Activated T-cell treated with anti-CD3 and anti-CD28 coated beads, Interleukin-2, amount 50 U/mL, for 72 hours (primary cell): ENCODE measurements at places on chromosomes 6 and 20. TPM values are rescaled to one million over a fixed set of nuclear protein-coding genes. Genes with fewer than 3 reads are reported as not detected.

The HNF4A gene
- not detected for total RNA-seq

- H3K27me3 ChIP-seq, result no peaks in the 10 kb centered on the region
- no peak for DNase-seq
- no peaks in the 10 kb centered on the region for H3K36me3 ChIP-seq
- H3K27ac ChIP-seq, result no peak overlapping the region
- H3K4me3 ChIP-seq, result no peak overlapping the region
- H3K4me1 ChIP-seq, result peaks cover 25% of the 10 kb centered on the region
These were observed 9.5 kb downstream of the SLC29A1 start for GRCh38 chr6:44232676-44233566.

GRCh38 chr6:153309651-153310050, 178.6 kb upstream of the RGS17 start:
- no peaks in the 10 kb centered on the region for H3K36me3 ChIP-seq
- no peaks in the 10 kb centered on the region for H3K4me1 ChIP-seq
- H3K27me3 ChIP-seq, result no peaks in the 10 kb centered on the region
- DNase-seq, result no peak

- peaks cover 7% of the 10 kb centered on the region for H3K36me3 ChIP-seq
- H3K27me3 ChIP-seq, result no peaks in the 10 kb centered on the region
- DNase-seq, result no peak
- no peak overlapping the region for H3K27ac ChIP-seq
These were observed 31.1 kb downstream of the NCOA7 start for GRCh38 chr6:125821825-125822281.

DNA sequence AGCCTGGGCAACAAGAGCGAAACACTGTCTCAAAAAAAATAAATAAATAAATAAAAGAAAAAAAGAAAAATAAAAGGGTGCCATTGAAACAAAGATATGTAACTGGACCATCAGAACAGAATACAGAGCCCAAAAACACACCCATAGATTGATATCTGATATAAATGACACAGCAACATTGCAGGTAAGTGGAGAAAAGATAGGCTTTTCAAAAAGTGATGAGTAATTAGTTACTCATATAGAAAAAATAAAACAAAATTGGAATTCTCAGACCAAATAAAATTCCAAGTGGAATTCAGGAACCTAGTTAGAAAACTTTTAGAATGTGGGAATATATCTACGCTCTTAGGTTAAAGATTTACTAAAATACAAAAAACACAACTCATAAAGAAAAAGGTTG, 60.6 kb upstream of the CHD6 start:
- DNase-seq, result no peak
- H3K36me3 ChIP-seq, result no peaks in the 10 kb centered on the region
- H3K4me1 ChIP-seq, result no peaks in the 10 kb centered on the region
- H3K4me3 ChIP-seq, result no peak overlapping the region
- no peak overlapping the region for H3K27ac ChIP-seq
- H3K27me3 ChIP-seq, result no peaks in the 10 kb centered on the region

DNA sequence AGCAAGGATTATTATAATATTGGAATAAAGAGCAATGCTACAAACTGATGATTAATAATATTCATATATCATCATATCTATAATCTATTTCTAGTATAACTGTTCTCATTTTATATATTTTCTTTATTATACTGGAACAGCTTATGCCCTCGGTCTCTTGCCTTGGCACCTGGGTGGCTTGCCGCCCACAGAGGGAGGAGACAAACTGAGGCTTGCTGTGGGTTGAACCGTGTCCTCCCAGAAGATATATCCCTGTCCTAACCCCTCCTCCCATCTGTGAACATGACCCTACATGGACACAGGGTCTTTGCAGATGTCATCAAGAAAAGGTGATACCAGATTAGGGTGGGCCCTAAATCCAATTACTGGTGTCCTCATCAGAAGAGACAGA, 4.7 kb downstream of the RNASET2 start:
- no peak for DNase-seq
- H3K27me3 ChIP-seq, result no peaks in the 10 kb centered on the region
- peak overlapping the region; percentile 93 for H3K4me3 ChIP-seq
- peak overlapping the region; percentile 87 for H3K27ac ChIP-seq
- peaks cover 66% of the 10 kb centered on the region for H3K4me1 ChIP-seq

DNA sequence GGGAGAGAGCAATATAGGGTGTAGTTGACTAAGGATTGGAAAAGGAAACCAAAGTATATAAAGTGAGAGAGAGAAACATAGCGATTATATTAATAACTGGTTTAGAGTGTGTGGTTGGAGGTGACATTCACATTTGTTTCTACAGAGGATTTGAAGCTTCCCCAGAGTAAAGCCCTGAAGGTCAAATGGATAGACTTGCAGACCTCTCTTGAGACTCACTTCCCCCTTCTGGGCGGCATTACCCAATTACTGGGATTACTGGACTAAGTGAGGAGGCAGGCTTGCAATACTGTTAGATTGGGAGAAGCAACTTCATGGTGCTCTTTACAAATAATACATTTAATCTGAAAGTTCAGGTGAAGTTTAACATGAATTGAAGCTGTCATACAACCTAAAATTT, 10.7 kb downstream of the FIG4 start:
- no peaks in the 10 kb centered on the region for H3K36me3 ChIP-seq
- DNase-seq, result no peak
- peaks cover 11% of the 10 kb centered on the region for H3K4me1 ChIP-seq
- H3K27me3 ChIP-seq, result no peaks in the 10 kb centered on the region

GRCh38 chr20:33169176-33169794, 1.3 kb downstream of the BPIFA2 start:
- H3K27me3 ChIP-seq, result peaks cover 9% of the 10 kb centered on the region
- no peak overlapping the region for H3K4me3 ChIP-seq
- peaks cover 3% of the 10 kb centered on the region for H3K36me3 ChIP-seq
- no peak overlapping the region for H3K27ac ChIP-seq
- DNase-seq, result peak; percentile 8

DNA sequence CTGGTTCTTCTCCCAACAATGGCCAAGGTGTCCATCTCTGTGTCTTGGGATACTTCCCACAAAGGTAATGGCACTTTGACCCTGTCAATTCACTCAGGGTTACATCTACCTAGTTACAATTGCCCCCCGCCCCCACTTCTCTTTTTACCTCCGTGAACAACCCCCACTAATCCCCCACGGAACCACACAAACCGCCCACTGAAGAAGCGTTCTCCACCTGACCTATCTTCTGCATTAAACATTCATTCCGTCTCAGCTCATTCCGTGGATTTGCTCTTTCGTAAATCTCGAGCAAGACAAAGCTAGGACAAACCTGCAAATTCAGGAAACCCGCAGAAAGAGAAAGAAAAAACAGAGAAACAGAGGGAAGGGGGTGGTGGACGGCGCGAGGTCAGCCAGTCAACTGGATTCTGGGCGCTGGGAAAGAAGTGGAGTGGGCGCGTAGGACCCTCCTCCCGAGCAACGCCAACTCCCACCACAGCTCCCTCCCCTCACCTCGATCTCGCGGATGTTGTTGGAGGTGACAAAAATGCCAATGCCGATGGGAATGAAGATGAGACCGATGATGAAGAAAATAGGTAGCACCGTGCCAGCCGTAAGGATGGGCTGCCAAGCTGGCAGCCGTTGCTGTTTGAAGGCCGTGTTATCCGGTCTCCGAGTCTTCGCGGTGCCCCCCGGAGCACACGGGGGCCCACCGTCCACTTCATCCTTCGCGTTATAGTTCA, 523 bp downstream of the TMEM30A start:
- no peak overlapping the region for H3K4me3 ChIP-seq
- peaks cover 2% of the 10 kb centered on the region for H3K36me3 ChIP-seq
- no peak overlapping the region for H3K27ac ChIP-seq
- DNase-seq, result peak; percentile 28
- H3K4me1 ChIP-seq, result peaks cover 35% of the 10 kb centered on the region

DNA sequence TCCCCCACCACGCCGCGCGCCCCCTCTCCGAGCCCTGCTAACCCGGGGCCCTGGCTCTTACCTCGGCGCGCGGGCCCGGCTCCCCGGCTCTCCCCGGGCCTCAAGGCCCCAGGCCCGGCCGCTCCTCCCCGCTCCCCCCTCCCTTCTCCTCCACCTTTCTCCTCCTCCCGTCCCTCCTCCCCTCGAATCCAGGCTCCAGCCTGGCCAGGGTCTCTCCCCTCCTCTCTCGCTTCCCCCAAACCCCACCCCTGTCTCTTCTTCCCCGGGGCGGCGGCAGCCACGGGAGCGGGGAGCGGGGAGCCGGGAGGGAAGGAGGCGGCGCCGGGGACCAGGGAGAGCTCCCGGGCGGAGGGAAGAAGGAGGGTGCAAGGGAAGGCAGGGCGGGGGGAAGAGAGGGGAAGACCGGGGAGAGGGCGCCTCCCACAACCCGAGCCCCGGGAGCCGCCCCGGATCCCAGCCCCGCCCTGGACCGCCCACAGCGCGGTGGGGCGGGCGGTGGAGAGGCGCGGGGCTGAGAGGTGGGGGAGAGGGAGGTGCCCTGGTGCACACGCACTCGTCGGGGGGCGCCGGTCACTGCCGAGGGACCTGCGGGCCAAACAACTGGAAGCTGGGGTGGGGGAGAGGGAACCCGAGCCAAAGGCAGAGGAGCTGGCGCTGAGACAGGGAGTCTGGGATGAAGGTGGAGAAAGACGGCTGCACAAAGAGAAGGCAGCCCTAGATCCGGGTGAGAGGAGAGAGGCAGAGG, at the start of gene GABBR1:
TSS of gene GABBR1 (minus strand) at position 395 of the 745 bp plus-strand sequence. CDS start 798 bp downstream, outside the sequence.
- peak; percentile 80 for DNase-seq
- peak within 1 kb of the TSS; percentile 83 for H3K4me3 ChIP-seq
- H3K27me3 ChIP-seq, result peaks cover 13% of the 10 kb centered on the region
- H3K27ac ChIP-seq, result peak within 1 kb of the TSS; percentile 55
- H3K36me3 ChIP-seq, result peaks cover 5% of the 10 kb centered on the region
- H3K4me1 ChIP-seq, result peaks cover 55% of the 10 kb centered on the region
